GM19239 (cell line): ENCODE measurements at places on chromosomes 7 and 10.

- no peak for DNase-seq
Measured at GRCh38 chr10:43427166-43427825, 9.6 kb upstream of the ZNF487 start.

DNA sequence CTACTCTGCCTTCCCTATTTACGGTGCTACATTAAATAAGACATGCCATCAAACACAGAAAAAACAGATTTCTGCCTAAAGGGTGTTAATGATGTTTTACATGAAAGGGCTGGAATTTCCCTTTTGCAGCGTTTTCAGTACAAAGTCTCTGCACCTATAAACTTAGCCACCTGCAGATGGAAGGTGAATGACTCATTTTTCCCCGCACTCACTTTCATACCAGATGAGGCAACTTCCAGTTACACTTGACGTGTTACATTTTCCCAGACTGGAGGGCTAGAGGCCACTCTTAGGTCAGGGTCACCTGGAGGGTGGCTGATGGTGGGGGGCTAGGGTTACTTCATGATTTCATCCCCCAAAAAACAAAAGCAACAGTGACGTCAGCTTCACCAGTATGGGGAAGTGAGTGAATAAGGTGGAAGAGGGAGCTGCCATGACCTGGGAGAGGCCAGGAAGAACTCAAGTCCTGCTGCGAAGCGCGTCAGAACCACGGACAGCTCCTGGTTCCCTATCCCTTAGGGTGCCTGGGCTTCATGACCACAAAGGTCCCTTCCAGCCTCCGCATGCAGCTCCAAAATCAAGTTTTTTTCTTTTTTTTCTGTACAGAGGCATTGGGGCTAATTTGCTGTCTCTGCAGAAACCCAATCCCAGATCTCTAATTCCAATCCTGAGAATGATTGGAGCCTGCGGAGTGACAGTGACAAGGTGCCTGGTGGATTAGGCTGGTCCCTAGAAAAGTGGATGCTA lies 94.0 kb downstream of the ADARB2 start:
- DNase-seq: no peak

DNA sequence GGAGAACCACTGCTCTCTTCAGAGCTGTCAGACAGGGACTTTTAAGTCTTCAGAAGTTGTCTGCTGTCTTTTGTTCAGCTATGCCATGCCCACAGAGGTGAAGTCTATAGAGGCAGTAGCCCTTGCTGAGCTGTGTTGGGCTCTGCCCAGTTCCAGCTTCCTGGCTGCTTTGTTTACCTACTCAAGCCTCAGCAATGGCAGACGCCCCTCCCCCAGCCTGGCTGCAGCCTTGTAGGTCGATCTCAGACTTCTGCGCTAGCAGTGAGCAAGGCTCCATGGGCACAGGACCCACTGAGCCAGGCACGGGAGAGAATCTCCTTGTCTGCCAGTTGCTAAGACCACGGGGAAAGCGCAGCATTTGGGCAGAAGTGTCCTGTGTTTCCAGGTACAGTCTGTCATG lies 12.1 kb upstream of the CPA2 start:
- no peak for DNase-seq

GRCh38 chr7:372932-373791 lies 83.2 kb downstream of the FOXL3 start:
- DNase-seq: no peak

GRCh38 chr7:22811746-22812280 lies 10.8 kb downstream of the TOMM7 start:
- DNase-seq: no peak

- no peak for DNase-seq
Measured at GRCh38 chr10:22364407-22365140, 19.3 kb downstream of the SPAG6 start.

DNA sequence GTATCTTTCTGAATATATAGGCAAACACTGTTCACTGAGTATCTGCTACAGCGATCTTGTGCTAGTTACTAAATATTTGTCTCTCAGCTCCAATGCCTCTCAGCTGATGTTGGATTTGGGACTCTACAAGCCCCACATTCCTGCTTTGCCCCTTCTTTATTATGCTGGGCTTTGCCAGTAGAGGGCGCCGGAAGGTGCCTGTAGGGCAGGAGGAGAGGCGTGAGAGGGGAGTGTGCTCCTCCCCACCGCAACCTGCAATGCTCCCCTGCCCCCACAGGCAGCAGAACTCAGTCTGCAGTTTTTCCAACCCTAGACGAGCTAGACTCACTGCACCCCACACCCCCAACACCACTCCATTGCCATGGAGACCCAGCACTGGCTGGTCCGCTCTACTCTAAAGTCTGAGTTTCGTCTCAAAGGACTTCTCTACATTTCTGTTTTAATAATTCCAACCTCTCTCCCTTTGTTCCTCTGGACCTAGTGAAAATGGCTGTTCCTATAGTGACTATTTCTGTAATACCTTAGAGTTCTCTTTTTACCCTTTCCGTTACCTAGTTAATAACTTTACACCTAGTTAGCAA lies 337.6 kb downstream of the CCSER2 start:
- DNase-seq: peak; percentile 18

- DNase-seq: no peak
Measured at GRCh38 chr10:112672706-112673105, 225.7 kb downstream of the VTI1A start.

DNA sequence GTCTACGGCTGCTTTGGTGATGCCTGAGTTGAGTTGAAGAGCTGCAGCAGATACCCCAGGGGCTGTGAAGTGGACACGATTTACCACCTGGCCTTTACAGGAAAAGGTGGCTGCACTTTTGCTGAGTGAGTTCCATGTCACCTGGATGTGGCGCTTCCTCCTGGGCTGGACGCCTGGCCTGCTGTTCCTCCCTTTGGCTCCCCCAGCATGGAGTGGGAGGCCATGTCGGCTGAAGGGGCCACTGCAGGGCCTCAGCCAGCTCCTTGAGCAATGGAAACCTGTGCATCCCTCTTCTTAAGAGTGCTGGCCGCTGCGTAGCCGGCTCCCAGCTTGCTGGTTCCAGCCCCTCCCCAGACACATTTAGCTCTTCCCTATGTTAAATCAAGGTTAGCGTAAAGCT lies 221.0 kb downstream of the GLRX3 start:
- no peak for DNase-seq
